ENCODE measurements at places on chromosomes 4 and X.
A peak's percentile ranks its signal among the peaks of the same experiment; 100 is the strongest.

DNA sequence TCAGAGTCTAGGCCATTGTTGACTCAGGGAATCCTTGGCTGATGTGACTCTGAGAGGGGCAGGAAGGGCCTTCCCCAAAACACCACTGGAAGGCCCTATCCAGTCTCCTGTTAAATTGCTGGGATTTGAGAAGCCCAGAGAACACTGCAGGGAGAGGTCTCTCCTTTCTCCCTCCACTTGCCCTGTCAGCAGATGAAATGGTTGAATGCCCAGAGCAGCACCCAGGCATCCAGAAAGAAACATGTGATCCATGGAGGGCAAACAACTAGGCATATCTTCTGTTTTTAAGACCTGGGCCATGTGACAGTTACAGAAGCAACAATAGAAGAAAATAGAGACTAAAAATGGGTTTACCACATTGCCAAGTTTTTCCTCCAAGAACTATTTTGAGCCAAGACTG lies 291.1 kb downstream of the QDPR start:
- H3K4me3 ChIP-seq, result no peak overlapping the region
- no peaks in the 10 kb centered on the region for H3K36me3 ChIP-seq
- H3K4me1 ChIP-seq, result no peaks in the 10 kb centered on the region

DNA sequence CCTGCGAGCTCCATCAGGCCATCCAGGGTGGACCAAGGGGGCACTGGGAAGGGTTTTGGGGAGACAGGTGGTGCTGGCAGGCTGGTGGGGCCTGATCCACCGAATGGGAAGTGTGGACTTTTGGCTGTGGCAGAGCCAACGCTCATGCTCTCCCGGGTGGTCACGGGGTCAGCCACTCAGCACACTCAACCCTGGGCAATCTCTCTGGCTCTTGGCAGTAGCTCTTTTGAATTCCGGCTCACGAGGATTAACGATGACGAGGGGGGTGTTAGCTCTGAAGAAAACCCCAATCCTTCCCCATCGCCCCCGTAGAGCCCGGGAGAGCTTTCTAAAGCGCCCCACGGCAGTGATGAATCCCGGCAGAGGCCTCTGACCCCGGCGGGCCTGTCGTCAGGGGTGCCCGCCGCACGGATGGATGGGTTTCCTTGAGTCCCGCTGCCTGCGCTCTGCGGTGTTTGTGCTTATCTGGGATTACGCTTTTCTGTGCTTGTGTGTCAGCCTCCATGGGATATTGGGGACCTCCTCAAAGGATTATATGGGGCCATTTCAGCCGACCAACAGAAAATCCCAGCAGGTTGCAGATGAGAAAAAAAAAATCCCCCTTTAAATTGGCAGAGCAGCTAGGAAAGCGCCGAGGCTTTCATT lies 156.8 kb upstream of the PSAPL1 start:
- DNase-seq, result no peak
- no peak overlapping the region for H3K4me3 ChIP-seq
- peaks cover 12% of the 10 kb centered on the region for H3K4me1 ChIP-seq

DNA sequence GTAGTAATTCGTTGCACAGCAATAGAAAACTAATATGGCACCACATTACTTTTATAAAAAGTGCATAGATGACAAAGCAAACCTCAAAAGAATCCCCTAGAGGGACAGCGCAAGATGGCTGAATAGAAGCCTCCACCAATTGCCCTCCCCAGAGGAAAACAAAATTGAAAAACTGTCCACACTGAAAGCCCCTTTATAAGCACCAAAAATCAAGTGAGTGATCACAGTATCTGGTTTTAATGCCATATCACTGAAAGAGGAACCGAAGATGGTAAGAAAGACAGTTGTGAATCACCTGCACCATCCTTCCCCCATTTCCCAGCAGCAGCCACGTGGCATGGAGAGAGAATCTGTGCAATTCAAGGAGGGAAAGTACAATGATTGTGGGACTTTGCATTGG lies 522.2 kb downstream of the GLUD2 start:
- no peak overlapping the region for H3K27ac ChIP-seq
- no peak overlapping the region for H3K4me3 ChIP-seq
- H3K36me3 ChIP-seq, result no peaks in the 10 kb centered on the region
- H3K4me1 ChIP-seq, result no peaks in the 10 kb centered on the region
- H3K27me3 ChIP-seq, result no peaks in the 10 kb centered on the region

GRCh38 chrX:5341902-5342301 lies 886.8 kb downstream of the NLGN4X start:
- DNase-seq, result no peak
- no peak overlapping the region for H3K4me3 ChIP-seq
- no peaks in the 10 kb centered on the region for H3K4me1 ChIP-seq
- H3K27ac ChIP-seq, result no peak overlapping the region
- H3K36me3 ChIP-seq, result no peaks in the 10 kb centered on the region

DNA sequence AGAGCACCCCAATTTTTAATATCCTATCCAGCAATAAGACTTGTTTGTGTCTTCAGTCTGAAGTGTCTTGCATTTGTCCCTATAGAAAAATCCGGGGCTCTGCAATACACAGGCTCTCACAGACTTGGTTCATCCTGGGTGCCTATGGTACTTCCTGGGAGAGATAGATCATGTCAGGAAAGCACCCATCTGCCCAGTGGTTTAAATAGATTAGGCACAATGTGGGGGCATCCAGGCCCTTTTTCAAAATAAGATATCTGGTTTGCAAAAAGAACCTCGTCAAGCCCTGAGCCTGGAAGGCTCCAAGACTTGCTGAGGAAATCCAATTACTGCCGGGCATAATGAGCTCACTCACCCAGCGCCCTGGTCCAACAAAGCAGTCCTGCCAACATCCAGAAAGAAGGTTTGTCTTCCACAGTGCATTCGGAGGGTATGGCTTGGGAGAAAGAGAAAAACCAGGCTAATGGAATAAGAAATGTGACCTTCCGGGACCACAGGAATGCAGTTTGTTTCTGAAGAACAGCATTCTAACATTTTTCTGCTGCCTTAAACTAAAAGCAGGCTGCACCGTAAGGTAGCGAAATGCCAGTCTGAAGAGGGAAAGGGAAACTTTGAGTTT lies 11.6 kb downstream of the JAKMIP1 start:
- DNase-seq, result no peak
- no peak overlapping the region for H3K27ac ChIP-seq
- H3K27me3 ChIP-seq, result peaks cover 49% of the 10 kb centered on the region
- no peaks in the 10 kb centered on the region for H3K36me3 ChIP-seq

- no peaks in the 10 kb centered on the region for H3K36me3 ChIP-seq
- peaks cover under 1% of the 10 kb centered on the region for H3K4me1 ChIP-seq
- DNase-seq, result no peak
- no peaks in the 10 kb centered on the region for H3K27me3 ChIP-seq
These were observed 71.2 kb downstream of the SNX25 start for GRCh38 chr4:185280608-185281007.

DNA sequence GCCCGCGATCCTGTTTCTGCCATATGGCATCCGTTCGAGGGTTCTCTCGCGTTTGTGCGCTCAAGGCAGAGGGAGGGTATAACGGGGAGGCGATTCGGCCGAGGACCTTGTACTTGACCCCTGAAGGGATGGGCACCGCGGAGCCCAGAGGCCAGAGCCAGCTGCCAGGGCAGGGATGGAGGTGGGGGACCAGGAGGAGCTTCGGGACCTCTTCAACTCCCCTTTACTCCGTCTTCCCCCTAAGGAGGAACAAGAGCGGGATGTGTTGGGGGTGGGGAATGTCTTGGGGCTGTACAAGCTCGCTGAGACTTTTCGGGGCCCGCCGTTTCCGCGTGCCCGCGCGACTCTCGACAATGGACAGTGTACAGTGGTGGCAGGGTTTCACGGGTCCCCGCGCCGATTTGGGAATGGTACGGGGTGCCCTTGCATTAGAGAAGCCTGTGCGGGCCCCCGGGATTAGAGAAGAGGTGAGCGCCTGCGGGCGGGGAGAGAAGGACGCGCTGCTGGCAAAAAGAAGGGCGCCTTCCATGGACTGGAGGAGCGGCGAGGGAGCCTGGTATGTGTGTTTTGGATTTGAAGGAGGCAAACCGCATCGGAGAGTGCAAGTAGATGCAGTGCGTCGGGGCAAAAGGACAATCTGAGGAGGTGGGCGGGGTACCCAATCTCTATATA lies 760 bp downstream of the UGT8 start:
- H3K4me1 ChIP-seq, result peaks cover 23% of the 10 kb centered on the region
- no peak overlapping the region for H3K27ac ChIP-seq
- DNase-seq, result no peak
- H3K4me3 ChIP-seq, result peak overlapping the region; percentile 66

- no peaks in the 10 kb centered on the region for H3K4me1 ChIP-seq
- peaks cover 15% of the 10 kb centered on the region for H3K27me3 ChIP-seq
- H3K36me3 ChIP-seq, result no peaks in the 10 kb centered on the region
- H3K27ac ChIP-seq, result no peak overlapping the region
These were observed 4.3 kb downstream of the PNCK start for GRCh38 chrX:153669174-153669890.

- H3K4me3 ChIP-seq, result no peak overlapping the region
- H3K27ac ChIP-seq, result no peak overlapping the region
- no peaks in the 10 kb centered on the region for H3K36me3 ChIP-seq
- peaks cover 3% of the 10 kb centered on the region for H3K4me1 ChIP-seq
- DNase-seq, result no peak
These were observed 763.7 kb downstream of the PDHA2 start for GRCh38 chr4:96603641-96604040.

DNA sequence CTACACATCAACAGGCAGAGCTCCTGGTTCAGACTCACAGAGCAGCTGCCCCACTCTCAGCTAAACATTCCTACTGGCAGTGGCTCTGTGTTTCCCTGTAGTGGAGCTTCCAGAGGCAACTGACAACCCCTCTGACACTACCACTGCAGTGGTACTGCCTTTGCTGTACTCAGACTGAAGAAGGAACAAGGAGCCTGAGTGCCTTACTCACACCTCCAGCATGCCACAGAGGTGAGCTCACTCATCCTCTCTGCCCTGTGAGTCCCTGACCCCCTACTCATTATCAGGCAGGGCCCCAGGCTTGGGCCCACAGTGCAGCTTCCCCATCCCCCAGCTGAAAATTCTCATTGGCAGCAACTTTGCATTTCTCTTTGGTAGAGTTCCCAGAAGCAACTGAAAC lies 240.5 kb upstream of the POF1B start:
- H3K27me3 ChIP-seq, result no peaks in the 10 kb centered on the region
- H3K36me3 ChIP-seq, result no peaks in the 10 kb centered on the region
- DNase-seq, result no peak

DNA sequence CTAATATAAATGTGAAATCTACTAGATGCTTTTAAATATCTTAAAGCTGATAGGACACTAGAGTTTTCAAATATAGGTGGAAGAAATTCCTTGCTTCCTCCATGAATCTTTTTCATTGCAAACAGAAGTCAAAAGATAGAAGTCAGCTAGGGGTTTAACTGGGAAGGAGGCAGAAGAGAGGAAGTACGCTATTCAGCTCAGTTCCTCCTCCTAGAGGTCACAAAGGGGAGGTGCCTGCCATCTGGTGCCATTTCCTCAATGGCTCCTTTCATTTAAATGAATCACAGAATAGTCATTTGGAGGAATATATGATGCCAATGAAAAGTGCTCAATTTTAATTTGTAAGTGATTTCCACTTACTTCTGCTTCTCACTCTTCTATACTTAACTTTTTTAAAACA lies 8.5 kb downstream of the COL25A1 start:
- H3K27ac ChIP-seq, result no peak overlapping the region
- H3K27me3 ChIP-seq, result peaks cover 5% of the 10 kb centered on the region
- no peak for DNase-seq
- no peak overlapping the region for H3K4me3 ChIP-seq
- no peaks in the 10 kb centered on the region for H3K4me1 ChIP-seq

DNA sequence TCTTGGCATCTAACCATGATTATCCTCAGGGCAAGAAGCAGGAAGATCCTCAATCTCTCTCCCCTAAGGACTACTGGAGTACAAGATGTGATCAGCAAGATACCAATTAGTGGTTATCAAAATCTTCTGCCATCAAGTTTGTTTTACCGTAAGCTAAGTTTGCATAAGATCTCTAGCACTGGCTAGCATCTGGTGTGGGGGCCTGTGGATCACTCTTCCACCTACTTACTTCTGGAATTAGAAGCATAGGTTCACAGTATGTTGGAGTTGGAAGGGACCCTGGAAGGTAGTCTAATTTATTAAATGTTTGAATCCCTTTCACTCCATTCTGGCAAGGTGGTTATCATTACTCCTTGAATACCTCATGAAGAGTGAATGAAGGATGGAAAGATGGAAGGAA lies 93.3 kb upstream of the BANK1 start:
- no peak overlapping the region for H3K27ac ChIP-seq
- no peaks in the 10 kb centered on the region for H3K36me3 ChIP-seq
- no peak overlapping the region for H3K4me3 ChIP-seq
- H3K27me3 ChIP-seq, result no peaks in the 10 kb centered on the region

DNA sequence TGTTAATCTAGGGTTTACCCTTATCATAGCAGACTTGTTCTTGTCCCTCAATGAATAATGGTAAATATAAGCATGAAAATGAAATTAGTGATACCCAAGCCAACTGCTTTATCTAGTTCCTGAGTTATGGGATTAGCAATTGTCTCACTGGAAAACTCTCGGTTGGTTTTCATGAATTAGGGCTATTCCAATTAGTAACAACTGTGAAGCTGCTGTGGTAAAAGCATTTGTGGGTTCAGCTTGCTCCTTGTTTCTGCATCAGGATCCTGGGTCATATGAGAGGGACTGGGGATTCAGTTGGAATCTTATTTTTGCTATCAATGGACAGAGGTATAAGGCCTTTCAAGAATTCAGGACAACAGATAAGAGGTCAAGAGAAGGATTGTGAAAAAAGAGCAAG lies 50.2 kb downstream of the DCX start:
- H3K27ac ChIP-seq, result no peak overlapping the region
- H3K4me3 ChIP-seq, result no peak overlapping the region
- DNase-seq, result no peak
- H3K36me3 ChIP-seq, result no peaks in the 10 kb centered on the region
- H3K27me3 ChIP-seq, result no peaks in the 10 kb centered on the region

DNA sequence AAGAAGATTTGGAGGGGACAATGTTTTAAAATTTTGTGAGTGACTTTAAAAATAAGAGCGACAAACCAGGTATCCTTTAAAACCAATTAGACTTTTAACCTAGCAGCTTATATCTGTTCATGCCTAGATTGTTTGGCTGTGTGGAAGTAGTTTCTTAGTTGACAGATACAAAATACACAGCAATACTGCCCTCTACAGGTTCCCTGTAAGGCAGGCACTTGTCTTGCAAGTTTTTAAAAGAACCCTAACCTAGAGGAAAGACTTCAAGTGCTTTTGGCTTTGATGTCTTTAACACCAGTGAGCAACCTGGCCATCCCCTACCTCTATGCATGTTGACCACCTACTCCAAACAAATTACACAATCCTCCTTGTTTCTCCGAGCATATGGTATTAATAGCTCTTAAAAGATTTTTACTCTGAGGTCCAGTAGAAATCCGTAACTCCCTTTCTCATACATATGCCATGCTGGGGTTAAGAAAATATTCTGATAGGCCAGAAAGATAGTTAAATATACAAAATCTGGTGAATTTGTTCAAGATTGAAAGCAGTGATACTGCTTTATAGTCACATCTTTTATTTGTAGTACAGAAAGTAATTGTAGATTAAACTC lies 273.0 kb downstream of the ARHGAP24 start:
- H3K27me3 ChIP-seq, result no peaks in the 10 kb centered on the region
- no peak for DNase-seq
- no peak overlapping the region for H3K27ac ChIP-seq
- H3K4me1 ChIP-seq, result peaks cover 21% of the 10 kb centered on the region

GRCh38 chrX:71604796-71605568 lies 13.3 kb downstream of the CXCR3 start:
- H3K4me1 ChIP-seq, result peaks cover 22% of the 10 kb centered on the region
- no peak overlapping the region for H3K27ac ChIP-seq
- DNase-seq, result no peak

- H3K4me3 ChIP-seq, result no peak overlapping the region
- no peak for DNase-seq
- H3K27me3 ChIP-seq, result no peaks in the 10 kb centered on the region
- no peak overlapping the region for H3K27ac ChIP-seq
- H3K4me1 ChIP-seq, result no peaks in the 10 kb centered on the region
These were observed 399.9 kb downstream of the GASK1B start for GRCh38 chr4:157772907-157773306.

Measured in left ventricle myocardium inferior (tissue), 1 donor.